GF-D8 (cell line): ENCODE measurements at places on chromosomes 12 and 14.
A peak's percentile ranks its signal among the peaks of the same experiment; 100 is the strongest.

GRCh38 chr12:132600048-132601032 is 10.0 kb downstream of the LRCOL1 start:
- no peak for DNase-seq

DNA sequence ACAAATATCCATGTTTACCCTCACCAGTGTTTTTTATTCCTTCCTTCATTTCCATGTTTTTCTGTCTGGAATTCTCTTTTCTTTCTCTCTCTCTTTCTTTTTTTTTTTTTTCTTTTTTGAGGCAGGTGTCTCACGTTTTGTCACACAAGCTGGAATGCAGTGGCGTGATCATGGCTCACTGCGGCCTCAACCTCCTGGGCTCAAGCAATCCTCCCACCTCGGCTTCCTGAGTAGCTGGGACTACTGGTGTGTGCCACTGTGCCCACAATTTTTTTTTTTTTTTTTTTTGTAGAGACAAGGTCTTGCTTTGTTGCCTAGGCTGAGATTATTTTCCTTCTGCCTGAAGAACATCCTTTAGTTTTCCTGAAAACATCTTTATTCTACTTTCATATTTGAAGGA is 15.0 kb upstream of the AMIGO2 start:
- no peak for DNase-seq

DNA sequence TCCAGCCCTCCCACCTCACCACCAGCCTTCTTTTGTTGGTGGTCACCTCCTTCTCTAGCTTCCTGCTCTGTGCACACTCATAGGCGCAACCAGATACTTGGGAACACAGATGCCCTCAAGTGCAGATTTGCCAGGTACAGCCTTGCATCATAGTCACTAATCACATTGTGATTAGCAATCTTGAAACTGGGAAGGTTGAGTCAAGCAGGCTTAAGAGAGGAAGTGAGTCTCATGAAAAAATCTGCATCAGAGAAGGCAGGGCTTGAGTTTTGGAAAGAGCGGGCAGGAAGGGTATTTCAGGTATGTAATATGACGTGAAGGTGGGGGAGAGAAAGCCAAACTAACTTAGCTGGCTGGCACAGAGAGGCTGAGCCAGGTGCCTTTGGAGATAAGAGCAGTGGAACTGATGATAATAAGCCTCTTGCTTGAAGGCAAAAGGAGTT is 2.7 kb upstream of the RABGGTA start:
- DNase-seq = peak; percentile 50

GRCh38 chr12:56150563-56150962 is 1.8 kb upstream of the MYL6B start:
- DNase-seq = no peak

GRCh38 chr12:33192226-33192625 is 247.4 kb downstream of the SYT10 start:
- no peak for DNase-seq

- DNase-seq = no peak
Measured at GRCh38 chr12:5500331-5500659, 68.4 kb downstream of the NTF3 start.

DNA sequence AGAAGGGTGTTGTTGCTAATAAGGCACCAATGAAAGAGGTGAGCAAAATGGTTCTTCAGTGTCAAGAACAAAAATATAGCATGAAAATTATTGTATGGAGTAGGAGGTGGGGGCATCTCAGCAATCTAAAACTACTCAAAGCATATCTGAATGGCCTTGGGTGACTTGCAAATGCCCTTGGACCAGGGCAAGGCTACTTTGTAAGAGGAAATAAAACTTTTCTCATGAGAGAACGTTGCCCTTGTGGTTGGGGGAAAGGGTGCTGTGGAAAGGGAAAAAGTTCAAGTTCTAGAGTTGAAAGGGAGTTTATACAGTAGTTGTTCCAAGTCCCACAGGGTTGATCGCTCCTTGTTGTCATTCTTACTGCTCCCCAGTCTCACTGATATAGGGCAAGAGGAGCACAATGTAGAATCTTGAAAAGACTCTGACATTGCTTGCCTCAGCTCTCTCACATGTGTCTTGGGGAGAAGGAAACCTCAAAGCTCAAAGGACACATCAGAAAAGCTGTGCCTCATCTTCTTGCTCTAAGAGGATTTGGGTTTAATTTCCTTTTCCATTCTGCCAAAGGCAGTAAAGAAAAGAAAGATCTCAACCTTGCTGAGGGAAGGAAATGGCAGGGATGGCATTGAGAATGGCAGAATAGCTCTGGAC is 270.5 kb downstream of the DUSP6 start:
- DNase-seq = no peak

DNA sequence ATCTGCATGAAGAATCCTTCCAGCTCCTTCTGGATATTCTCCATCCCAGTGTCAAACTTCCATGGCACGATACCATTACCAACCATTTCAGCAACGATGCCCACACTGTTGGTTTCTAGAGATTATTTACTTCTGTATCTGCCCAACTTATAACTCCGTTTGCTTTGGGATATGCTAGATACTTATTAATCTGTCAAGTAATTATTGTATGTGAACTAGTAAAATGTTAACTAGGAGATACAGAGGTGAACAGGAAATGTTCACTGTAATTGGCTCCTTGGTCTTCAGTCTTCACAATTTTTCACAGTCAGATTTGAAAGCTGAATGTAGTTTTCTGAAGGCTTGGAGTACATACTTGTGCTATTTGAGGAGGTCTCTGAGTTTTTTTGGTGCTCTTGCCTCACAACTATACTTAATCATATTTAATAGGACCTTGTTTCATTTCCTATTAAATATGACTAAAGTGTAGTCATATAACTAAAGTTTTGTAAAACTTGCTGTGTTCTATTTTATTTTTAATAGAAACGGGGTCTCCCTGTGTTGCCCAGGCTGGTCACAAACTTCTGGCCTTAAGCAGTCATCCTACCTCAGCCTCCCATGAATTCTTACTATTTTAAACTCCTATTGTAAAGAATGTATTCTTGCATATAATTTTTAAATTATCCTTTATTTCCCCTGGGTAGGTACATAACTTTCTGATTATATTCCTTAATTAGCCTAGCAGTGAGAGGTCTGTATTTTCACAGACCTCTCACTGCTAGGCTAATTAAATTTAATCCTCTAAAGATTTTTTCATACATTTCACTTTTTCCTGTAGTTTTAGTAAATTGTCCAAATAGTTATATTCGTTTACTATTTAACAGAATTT is 79.7 kb downstream of the FGD4 start:
- no peak for DNase-seq

DNA sequence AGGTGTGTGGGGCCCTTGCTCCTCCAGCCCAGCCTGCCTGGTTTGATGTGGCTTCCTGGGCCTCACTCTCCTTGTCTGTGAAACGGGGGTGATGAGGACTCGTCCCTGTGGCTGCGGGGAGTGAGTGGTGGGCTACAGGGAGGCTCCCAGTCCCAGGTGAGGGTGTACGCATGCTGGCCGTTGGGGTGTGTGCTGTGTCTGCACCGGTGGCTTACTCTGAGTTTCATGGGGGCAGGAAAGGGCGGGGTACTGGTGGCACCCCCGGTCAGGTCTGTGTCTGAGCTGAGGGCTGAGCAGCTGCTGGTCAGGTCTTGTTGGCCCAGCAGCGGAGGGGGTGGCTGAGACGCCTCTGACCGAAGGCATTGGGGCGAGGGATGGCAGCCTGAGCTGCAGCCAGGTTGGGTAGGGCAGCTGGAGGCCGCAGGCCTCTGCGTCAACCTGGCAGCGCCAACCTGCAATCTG is 11.2 kb downstream of the ULK1 start:
- DNase-seq = no peak

GRCh38 chr12:48968467-48968866 is 3.1 kb downstream of the WNT10B start:
- DNase-seq = no peak

GRCh38 chr14:93015064-93015463 is 92.1 kb downstream of the CHGA start:
- no peak for DNase-seq

DNA sequence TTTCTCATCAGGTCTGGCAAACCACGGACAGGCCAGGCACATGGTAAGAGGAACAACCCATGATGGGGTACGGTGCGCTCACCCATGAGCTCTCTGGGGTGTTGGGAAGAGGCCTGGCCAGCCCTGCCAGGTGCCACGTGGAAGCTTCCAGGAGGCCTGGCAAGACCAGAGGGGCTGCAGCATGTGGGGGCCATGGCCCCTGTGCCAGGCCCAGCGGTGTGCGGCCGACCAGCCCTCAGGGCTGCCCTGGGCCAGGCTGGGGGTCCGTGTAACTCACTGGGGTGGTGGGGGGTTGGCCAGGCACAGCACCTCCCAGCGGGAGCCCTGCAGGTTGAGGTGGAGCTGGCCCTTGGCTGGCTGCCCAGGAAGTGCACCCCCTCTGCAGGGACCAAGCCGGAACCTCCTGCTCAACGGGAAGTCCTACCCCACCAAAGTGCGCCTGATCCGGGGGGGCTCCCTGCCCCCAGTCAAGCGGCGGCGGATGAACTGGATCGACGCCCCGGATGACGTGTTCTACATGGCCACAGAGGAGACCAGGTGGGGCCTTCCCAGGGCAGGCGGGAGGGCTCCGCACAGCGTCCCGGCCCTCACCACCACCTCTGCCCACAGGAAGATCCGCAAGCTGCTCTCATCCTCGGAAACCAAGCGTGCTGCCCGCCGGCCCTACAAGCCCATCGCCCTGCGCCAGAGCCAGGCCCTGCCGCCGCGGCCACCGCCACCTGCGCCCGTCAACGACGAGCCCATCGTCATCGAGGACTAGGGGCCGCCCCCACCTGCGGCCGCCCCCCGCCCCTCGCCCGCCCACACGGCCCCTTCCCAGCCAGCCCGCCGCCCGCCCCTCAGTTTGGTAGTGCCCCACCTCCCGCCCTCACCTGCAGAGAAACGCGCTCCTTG is 4.9 kb upstream of the CRIP2 start:
- no peak for DNase-seq

DNA sequence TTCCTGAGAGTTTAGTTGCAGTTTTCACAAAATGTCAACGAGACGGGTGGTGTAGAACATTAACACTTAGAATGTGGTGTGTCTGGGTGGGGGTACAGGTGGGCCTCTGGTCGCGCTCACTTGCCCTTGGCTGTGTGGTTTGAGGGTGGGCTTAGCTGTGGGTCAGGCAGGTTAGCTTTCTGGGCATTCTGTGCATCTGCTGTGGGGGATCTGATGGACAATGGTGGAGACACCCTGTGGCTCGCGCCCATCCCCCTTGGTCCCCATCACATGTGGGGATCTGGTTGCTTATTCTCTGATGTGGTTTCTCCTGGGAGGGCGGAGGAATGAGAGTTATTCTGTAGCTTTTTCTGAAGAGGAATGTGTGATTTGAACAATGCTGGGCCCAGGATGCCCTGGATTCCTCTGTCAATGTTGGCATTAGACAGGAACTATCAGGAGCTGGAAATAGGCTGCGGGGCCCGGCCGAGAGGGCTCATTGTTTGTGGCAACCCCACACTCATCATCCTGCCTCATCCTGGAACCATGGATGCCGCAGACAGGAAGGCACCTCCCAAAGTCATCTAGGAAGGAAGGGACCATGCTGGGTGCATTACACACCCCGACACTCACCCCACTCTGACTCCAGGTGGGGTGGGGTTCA is 101.6 kb downstream of the TSPAN9 start:
- DNase-seq = no peak

DNA sequence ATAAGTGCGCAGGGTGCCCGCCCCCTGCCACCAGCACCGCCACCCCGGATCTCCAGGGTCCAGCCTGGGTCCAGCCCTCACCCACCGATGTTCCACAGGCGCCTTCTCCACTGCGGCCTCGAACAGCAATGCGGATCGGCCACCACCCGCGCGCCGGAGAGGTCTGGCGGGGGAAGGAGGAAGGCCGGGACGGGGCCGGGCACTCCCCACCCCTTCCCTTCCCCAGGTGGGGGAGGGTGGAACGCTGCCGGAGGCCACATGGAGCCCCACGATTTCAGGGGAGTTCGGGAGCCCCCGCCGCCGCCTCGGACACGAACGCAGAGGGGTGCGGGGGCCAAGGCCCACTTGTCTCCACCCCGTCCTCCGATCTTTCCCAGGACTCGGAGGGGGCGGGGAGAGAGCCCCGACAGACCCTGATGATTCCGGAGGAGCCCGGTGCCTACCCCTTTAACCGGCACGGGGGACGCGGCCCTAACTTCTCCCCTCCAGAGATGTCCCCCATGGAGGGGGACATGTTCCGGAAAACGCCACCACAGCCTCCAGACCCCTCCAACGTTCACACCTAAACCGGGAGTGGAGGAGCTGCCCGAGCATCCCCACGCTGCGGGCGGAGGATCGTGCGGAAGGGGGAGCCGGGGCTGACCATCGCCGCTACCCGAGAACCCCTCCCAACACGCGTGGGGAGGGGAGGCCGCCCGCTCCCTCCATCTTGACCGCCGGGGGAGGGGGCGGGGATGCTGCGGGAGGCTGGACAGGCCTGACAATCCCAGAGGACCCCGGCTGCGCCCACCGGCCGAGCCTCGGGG is 1.1 kb downstream of the ATXN2 start:
- no peak for DNase-seq

- no peak for DNase-seq
Measured at GRCh38 chr12:113768850-113769249, 197.3 kb downstream of the RBM19 start.

- no peak for DNase-seq
Measured at GRCh38 chr14:49363821-49364751, 222.1 kb downstream of the RPS29 start.

GRCh38 chr12:107092669-107093416 is 506 bp downstream of the CRY1 start:
- no peak for DNase-seq

GRCh38 chr14:58752289-58752688 is 114.5 kb downstream of the DACT1 start:
- DNase-seq = no peak

DNA sequence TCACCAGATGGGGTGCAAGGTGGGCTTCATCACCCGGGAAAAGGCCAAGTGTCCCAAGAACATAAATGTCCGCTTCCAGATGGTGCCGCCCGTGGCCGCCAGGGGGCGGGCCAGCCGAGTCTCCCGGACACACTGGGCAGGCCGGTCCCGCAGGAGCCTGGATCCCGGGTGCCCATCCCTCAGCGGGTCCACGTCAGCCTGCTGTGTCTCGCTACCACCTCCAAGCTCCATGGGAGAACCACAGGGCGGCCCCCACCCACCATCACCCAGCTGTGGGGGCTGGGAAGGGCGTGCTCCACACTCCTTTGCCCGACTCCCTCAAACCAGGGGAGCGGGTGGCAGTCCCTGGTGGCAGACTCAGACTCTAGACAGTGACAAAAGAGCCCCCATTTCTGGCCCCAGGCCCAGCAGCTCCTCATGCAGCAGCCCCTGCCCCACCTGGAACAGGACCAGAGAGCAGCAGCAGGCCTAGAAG is 22.0 kb upstream of the NUDT14 start:
- no peak for DNase-seq

DNA sequence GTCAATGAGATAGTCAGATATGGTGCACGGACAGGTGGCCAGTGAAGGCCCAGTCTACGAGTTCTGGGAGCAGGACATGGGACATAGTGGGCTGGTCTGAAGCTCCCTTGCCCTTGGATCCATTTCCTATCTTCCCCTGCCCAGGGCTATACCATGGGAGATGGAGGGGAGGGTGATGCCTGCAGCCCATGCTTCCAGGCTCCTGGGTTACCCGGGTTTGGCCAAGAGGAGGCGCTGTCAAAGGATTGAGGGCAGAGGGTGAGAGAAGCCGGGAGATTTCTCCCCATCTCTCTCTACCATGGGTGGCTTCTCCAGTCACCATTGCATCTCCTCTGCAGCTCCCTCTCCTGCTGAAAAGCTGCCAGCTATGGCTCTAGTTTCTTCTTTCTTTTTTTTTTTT is 52.8 kb upstream of the LHX5 start:
- DNase-seq = no peak

- no peak for DNase-seq
Measured at GRCh38 chr12:5078423-5078822, 34.7 kb downstream of the KCNA5 start.
